ENCODE measurements at places on chromosomes 1 and 21.

GRCh38 chr1:248576260-248576980 lies 1.9 kb upstream of the OR2T34 start:
- no peak for DNase-seq

- DNase-seq = peak; percentile 67
These were observed 105.9 kb upstream of the SLC45A1 start for GRCh38 chr1:8211883-8212579.

GRCh38 chr1:21511579-21512522 lies 2.6 kb downstream of the ALPL start:
- peak; percentile 61 for DNase-seq

DNA sequence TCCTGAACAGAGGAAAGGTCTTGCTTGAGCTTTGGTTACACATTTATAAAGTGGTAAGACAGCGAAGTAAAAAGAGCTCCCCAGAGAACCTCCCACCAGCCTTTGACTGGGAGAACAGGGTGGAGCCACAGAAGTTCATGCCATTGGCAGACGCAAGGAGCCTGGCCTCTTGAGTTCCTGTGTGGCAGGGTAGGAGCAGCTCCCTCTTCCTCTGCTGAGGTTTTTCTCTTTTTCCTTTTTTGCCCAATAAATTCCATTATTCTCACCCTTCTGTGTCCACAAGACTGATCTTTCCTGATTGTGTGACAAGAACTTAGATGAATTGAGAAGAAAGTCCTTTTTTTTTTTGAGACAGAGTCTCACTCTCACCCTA lies 4.3 kb downstream of the THEM4 start:
- no peak for DNase-seq

DNA sequence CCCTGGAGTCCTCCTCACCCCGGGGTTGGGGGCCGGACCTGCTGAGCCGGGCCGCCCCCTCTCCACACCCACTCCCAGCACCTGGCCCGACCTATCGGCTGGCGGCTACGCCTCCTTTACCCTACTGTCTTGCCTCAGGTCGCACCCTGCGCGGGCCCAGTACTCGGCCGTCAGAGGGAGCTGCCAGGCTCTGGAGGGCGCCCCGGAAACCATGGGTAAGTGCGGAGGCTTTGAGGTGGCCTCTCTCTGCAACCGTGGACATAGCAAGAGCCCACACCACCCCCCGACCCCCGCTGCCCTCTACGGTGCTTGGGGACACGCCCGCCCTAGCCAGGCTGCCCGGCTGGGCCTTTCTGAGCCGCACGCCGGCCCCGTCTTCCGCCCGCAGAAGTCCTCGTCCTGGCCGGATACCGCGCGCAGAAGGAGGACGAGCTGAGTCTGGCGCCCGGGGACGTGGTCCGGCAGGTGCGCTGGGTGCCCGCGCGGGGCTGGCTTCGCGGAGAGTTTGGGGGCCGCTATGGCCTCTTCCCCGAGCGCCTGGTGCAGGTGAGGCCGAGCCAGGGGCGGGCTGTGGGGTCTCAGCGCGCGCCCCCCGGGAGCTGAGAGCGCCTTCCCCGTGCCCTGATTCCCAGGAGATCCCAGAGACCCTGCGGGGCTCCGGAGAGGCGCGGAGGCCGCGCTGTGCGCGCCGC lies at the start of gene SH3D21:
Gene SH3D21 (plus strand): TSS at position 159 of the 692 bp plus-strand sequence. CDS start 53 bp downstream, at position 212.
- peak; percentile 83 for DNase-seq

- DNase-seq = no peak
These were observed 487.9 kb downstream of the PTBP2 start for GRCh38 chr1:97209381-97209957.

- DNase-seq = no peak
These were observed 121.0 kb downstream of the VAV3 start for GRCh38 chr1:107843989-107844388.

DNA sequence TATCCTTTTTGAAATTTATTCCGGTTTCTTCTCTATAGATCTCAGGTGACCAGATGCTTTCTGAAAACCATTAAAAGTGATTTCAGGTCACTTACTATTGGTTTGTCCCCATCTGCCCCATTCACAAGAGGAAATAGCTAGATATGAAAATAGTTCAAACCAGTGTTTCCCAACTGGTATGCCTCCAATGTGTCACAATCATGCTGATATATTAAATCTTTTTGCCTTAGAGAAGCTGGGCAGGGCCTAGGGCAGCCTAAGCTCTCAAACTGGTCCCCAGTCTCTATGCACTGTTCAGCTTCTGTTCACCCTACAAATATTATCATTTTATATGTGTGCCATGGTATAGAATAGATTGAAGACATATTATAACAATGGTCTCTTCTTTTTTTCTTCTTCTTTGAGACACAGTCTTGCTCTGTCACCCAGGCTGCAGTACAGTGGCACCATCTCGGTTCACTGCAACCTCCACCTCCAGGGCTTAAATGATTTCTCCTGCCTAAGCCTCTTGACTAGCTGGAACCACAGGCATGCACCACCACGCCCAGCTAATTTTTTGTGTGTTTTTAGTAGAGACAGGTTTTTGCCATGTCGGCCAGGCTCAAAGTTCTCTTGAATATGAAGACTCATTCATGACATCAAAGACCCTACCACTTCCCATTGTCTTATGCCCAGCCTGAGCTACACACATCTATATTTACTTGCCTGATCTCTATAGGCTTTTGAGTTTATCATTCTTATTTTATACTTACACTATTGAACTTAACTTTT lies 15.7 kb downstream of the PTPN22 start:
- DNase-seq = no peak

DNA sequence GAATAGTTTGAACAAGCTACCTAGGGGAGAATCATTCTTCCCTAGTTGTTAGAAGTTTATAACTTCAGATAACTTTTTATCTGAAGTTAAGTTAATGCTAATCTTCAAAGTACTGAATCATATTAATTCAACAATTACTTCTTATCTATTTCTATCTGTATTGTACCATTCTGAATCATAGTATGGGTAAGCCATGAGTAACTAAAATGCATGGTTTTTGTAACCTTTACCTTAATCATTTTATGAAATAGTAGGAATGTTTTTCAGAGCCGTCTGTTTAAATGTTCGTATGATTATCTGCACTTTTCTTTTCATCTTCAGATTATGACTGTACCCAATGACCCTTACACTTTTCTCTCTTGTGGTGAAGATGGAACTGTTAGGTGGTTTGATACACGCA lies 50.3 kb upstream of the MPC2 start:
- DNase-seq = no peak

GRCh38 chr1:58907398-58907797 lies 123.6 kb upstream of the JUN start:
- no peak for DNase-seq

- no peak for DNase-seq
These were observed 293.0 kb downstream of the MRPL39 start for GRCh38 chr21:25314247-25314646.

DNA sequence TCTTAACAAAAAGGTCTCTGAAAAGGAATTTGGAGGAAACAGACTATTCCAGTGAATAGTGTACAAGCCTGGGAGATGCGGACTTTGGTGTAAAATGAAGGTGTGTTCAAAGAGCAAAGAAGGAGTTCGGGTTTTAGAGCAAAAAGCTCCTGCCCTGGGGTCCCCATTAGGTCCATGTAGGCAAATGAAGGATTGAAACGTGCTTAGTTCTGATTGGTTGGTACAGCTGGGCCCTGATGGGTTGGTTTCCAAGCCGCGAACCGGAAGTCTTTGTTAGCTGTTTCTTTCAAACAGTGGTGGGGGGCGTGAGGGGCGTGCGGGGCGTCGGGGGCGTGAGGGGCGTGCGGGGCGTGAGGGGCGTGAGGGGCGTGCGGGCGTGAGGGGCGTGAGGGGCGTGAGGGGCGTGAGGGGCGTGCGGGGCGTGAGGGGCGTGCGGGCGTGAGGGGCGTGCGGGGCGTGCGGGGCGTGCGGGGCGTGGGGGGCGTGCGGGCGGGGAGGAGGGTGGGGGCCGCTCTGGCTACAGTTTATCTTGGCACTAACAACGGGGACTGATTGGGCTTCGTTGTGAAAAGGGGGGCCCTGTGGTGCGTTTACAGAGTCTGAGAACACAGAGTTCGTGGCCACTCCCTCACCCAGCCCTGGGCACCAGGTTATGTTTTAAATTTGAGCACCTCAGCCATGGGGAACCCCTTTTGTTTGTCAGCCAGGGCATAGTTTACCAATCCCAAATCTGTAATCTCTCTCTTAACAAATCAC lies 29.4 kb downstream of the LRRC3 start:
- DNase-seq = no peak

GRCh38 chr1:211902624-211903291 lies 72.2 kb upstream of the LPGAT1 start:
- no peak for DNase-seq

GRCh38 chr1:93262645-93263044 lies 82.1 kb downstream of the CCDC18 start:
- DNase-seq = peak; percentile 41

DNA sequence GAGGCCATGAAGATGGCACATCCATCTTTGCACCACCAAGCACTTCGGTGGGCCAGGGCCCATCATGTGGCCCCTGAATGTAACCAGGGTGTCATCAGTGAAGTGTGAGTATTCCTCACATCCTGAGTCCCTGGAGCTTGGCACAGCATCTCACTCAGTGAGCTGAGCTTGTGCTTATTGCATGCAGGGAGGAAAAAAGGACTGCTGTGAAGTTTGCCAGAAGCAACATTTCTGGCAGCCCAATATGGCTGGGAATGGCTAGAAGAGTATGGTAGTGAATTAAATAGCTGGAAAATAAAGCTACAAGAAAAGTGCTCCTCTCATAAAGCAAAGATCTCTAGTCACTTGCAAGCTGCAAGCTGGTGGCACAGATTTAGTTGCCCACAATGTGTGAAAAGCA lies 109.3 kb downstream of the TNFSF18 start:
- DNase-seq = no peak

DNA sequence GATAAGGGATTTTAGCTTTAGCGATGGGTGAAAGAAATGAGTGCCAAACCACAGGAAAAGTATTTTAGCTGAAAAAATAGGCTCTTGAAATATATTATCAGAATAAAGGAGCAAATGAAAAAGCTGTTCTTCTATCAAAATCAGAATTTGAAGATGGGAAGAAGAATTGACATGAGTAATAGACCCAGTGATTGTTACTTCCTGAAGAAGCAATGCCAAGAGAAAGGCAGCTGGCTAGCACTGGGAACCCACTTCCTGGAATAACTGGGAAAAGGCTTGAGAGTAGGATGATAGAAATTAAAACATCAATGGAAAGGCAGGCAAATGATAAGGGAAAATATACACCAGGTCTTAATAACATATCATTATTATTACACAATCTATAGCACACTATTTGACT lies 29.9 kb upstream of the LYPLAL1 start:
- no peak for DNase-seq

- peak; percentile 43 for DNase-seq
These were observed 6.6 kb downstream of the HEYL start for GRCh38 chr1:39632682-39633417.

GRCh38 chr1:82564333-82564732 lies 763.6 kb downstream of the ADGRL2 start:
- DNase-seq = no peak

DNA sequence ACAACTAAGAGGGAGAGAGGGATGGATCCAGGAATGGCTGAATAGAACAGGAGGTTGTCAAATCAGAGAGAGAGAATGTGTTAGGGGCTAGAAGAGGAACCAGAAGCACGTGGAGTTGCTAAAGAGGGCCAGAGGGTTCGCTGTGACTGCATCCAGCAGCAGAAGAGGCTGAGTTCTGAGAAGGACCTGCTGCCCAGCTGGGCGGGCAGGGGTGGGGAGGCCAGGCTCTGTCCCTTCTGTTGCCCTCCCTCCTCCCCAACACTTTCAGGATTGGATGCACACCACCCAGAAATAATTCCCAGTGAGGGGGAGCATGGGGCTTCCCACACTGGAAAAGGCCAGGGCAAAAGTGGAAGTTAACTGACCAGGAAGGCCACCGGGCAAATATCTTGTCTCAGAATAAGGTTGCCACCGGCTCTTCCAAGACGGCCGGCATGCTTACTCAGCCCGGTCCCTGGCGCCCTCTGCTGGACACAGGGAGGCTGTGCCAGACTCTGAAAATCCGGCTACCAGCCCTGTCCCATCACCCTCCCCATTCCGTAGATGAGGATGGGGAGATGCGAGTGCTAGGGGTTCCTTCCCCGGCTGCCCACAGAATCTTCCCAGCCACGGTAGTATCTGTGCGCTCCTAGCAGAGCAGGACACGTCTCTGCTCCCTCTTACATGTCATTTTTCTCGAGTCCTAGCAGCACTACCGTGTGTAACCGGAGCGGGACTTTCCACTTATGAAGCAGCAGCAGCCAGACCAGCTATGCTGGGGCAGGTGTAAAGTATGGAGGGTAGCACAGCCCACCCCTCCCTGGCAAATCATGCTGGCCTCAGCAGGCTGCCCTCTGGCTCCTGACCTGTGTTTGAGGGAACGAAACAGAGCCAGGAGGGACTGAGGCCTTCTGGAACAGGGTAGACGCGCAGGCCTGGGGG lies 46.8 kb upstream of the A3GALT2 start:
- DNase-seq = peak; percentile 79

GRCh38 chr1:162134646-162135045 lies 65.2 kb downstream of the NOS1AP start:
- DNase-seq = no peak

- peak; percentile 88 for DNase-seq
These were observed 6.5 kb upstream of the ATP1A2 start for GRCh38 chr1:160108888-160109662.

DNA sequence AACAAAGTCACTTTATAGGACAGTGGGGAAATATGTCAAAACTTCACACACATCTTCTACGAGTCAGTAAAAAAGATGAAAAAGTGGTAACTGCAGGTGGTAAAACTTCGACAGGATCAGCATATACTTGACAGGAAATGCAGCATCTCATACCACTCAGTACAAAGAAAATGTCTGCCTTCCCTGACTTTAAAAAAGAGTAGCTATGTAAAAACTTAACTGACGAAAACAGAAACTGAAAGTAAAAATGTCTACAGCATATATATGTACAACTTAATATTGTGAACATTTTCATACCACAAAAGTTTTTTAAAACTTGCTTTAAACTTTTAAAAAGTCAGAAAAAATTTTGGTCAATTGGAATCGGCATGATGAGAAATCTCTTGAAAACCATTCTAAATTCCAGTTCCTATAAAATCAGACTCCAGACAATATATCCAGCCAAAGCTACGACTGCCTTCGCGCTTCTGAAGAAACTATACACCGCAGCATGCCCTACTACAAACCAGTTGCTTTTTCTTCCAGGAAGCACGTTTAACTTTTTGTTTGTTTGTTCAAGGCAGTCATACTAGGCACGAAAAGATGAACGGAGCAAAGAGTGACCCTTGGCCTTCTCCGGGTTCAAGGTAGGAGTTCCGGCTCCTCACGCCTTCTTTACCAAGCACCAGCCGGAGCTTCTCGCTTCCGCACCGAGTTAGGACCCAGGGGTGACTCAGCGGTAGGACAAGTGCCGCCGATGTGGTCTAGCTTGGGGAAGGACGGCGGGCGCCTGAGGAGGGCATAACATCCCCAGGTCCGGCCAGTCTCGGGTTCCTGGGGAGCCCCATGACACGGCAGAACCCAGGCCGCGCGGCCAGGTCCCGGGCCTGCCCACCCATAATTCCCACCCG lies 612 bp downstream of the PSMA5 start:
- DNase-seq = peak; percentile 69

All from mesendoderm (in vitro differentiated cells).